Liver (tissue), 10 donors: ENCODE measurements at places on chromosomes 3 and 15.

DNA sequence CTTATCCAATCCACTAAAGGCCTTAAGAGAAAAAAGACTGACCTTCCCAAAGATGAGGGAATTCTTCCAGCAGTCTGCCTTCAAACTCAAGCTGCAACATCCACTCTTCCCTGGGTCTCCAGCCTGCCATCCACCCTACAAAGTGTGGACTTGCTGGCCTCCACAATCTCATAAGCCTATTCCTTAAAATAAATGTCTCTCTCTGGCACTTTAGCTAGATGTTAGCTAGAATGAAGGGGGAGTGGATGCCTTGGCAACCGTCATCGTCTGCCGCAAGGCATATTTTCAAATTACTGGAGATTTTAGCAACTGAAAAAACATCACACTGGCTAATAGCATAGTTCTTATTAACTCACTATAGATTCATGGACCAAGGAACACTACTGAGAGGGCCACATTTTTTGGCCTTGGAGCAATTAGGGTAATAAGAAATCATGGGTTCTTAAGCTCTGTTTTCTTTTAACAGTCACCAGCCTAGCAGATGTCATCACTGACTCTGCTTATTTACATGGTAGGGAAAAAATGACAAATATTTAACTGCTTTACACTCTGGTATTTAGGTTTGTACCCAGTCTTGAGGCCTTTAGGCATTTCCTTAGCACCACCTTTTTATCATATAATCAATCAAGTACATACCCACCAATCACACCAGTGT is 245.3 kb downstream of the MYRIP start:
- H3K27ac ChIP-seq: no peak overlapping the region
- no peak for DNase-seq
- H3K4me1 ChIP-seq: no peaks in the 10 kb centered on the region
- no peaks in the 10 kb centered on the region for H3K27me3 ChIP-seq
- no peaks in the 10 kb centered on the region for H3K36me3 ChIP-seq

- H3K27ac ChIP-seq: no peak overlapping the region
- no peak overlapping the region for H3K4me3 ChIP-seq
- DNase-seq: no peak
These were observed 108.4 kb upstream of the RASGRP1 start for GRCh38 chr15:38672814-38673670.

DNA sequence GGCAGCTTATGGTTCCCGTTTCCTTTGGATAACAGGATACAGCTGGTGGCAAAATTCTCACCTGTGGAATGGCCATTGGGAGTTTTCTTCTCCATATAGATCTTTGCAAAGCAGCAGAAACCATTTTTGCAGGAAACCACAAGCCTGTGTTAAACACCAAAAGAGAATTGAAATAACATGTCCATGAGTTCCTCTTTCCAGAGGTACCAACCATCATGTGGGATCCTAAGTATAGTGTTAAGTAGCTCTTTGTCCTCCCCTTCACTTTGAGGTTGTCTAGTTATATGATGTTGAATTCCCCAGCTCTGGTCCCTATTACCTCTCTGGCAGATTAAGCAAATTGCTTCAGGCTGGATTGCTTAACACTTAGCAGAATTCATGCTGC is 94.9 kb downstream of the AKAP13 start:
- no peak overlapping the region for H3K4me3 ChIP-seq
- no peaks in the 10 kb centered on the region for H3K36me3 ChIP-seq
- peaks cover 2% of the 10 kb centered on the region for H3K4me1 ChIP-seq
- no peaks in the 10 kb centered on the region for H3K27me3 ChIP-seq

GRCh38 chr3:24199775-24200247 is 254.7 kb downstream of the NR1D2 start:
- no peak overlapping the region for H3K4me3 ChIP-seq
- H3K4me1 ChIP-seq: no peaks in the 10 kb centered on the region
- H3K36me3 ChIP-seq: no peaks in the 10 kb centered on the region
- DNase-seq: no peak

- H3K36me3 ChIP-seq: no peaks in the 10 kb centered on the region
- no peak overlapping the region for H3K4me3 ChIP-seq
- DNase-seq: no peak
- H3K4me1 ChIP-seq: no peaks in the 10 kb centered on the region
These were observed 282.5 kb upstream of the TRIM42 start for GRCh38 chr3:140395134-140396075.

DNA sequence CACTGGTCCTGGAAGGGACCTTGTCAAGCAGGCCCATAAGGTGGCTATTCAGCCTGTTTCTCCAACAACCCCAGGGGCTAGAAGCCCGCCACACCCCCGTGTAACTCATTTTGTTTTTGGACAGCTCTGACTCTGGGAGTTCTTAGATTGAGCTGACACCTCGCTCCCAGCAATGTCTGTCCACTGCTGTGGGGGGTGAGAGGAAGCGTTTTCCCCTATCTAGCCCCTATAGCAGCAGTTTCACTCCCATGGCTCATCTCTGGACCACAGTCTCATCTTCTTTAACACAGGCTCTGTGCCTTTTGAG is 1.1 kb upstream of the PPP1R2 start:
- H3K27ac ChIP-seq: no peak overlapping the region
- no peaks in the 10 kb centered on the region for H3K27me3 ChIP-seq
- no peak overlapping the region for H3K4me3 ChIP-seq
- DNase-seq: no peak

GRCh38 chr3:79245284-79246138 is 522.3 kb downstream of the ROBO1 start:
- no peak for DNase-seq
- no peaks in the 10 kb centered on the region for H3K27me3 ChIP-seq
- H3K36me3 ChIP-seq: no peaks in the 10 kb centered on the region
- no peaks in the 10 kb centered on the region for H3K4me1 ChIP-seq

DNA sequence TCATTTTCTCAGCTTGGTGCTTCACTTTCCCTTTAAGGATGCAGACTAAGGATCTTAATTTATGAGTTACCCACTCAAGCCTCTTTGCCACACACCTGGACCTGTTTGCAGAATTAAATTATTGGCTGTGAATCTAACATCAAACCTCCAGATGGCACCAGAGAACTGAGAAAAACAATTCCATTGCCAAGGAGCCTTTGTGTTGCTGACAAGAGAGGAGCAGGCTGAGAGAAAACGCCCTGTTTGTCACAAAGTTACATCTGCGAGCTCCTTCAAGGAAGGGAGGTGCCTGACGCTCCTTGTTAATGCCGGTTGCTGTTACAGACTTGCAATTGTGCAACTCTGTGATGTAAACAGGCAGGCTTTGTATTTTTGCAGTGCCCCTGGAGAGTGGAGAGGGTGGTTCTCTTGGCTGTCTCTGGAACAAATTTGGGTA is 36.3 kb upstream of the TMC3 start:
- H3K4me3 ChIP-seq: no peak overlapping the region
- no peak for DNase-seq
- no peaks in the 10 kb centered on the region for H3K36me3 ChIP-seq
- H3K27me3 ChIP-seq: no peaks in the 10 kb centered on the region
- no peaks in the 10 kb centered on the region for H3K4me1 ChIP-seq

GRCh38 chr15:91302588-91303439 is 202.8 kb downstream of the SV2B start:
- no peak overlapping the region for H3K27ac ChIP-seq
- H3K4me1 ChIP-seq: peaks cover 8% of the 10 kb centered on the region
- no peaks in the 10 kb centered on the region for H3K27me3 ChIP-seq
- H3K4me3 ChIP-seq: no peak overlapping the region

GRCh38 chr3:158430448-158430847 is 140.5 kb upstream of the MLF1 start:
- no peak for DNase-seq
- H3K4me3 ChIP-seq: no peak overlapping the region
- H3K4me1 ChIP-seq: peaks cover 7% of the 10 kb centered on the region
- H3K27me3 ChIP-seq: no peaks in the 10 kb centered on the region
- no peak overlapping the region for H3K27ac ChIP-seq

DNA sequence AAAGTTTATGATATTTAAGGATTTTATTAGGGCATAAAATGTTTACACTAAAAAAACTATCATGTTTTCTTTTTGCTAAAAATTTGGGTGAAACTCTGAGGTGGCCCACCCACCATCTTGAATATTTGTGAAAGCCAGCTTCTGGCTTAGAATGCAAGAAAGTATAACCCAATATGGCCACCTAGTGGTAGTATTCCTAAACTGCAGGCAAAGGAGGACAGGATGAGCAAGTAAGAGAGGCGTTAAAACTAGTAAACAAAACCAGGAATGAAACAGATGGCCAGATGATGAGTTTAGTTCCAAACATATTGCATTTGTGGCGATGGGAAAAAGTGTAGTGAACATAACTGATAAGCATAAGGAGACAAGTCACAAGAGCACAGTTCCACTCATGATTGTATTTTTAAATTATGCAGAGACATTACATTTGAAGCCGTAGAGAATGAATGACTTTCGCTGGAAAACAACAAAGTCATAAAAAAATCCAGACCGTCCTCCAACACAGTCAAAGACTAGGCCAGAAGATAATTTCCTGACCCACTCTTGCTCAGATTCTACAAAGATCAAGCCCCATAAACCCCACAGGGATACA is 103.3 kb upstream of the PRTG start:
- H3K4me3 ChIP-seq: no peak overlapping the region
- H3K27me3 ChIP-seq: no peaks in the 10 kb centered on the region
- H3K27ac ChIP-seq: no peak overlapping the region

DNA sequence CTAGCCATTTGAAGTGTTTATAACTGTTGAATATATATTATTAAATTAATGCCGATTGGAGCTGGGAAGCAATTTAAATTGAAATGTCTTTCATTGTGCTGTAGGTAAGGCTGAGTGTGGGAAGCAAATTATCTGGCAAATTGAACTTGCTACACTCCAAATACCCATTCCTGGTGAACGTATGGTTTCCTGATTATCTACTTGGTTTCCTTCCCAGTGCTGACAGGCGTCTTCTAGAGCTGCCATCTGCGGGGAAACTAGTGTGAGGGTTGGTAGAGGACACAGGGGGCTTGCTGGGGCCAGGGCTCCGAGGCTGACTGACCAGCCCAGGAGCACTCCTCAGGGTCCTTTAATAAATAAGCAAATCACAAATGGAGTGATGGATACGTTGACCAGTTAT is 581.4 kb upstream of the LMCD1 start:
- H3K36me3 ChIP-seq: no peaks in the 10 kb centered on the region
- no peak overlapping the region for H3K27ac ChIP-seq
- no peak overlapping the region for H3K4me3 ChIP-seq
- H3K4me1 ChIP-seq: no peaks in the 10 kb centered on the region

DNA sequence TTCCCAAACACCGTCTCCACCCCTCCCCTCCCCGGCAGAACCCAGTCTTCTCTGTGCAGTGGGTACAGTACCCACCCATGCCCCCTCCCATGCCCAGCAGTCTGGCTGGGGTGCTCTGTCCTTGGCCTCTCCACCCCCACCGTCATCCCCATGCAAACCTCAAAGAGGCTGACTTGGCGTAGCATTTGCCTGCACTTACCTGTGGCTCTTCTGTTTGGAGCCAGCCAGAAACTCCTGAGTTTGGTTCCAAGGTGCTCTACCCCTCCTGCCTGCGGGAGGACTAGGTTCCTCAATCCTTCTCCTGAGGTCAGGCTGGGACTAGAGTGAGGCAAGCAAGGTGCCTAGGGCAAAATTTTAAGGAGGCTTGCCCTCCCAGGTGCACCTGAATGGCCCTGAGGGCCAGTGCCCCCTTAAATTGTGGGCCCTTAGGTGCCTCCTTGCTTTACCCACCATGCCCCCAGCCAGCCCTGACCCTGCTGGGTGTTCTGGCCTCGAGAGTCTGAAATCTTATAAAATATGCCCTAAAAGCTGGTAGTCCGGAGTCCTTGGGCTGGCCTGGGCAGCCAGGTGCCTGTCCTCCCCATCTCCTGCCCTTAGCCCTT is 47.1 kb upstream of the C15orf39 start:
- no peaks in the 10 kb centered on the region for H3K36me3 ChIP-seq
- no peaks in the 10 kb centered on the region for H3K4me1 ChIP-seq
- no peak overlapping the region for H3K4me3 ChIP-seq
- DNase-seq: no peak
- H3K27ac ChIP-seq: no peak overlapping the region

DNA sequence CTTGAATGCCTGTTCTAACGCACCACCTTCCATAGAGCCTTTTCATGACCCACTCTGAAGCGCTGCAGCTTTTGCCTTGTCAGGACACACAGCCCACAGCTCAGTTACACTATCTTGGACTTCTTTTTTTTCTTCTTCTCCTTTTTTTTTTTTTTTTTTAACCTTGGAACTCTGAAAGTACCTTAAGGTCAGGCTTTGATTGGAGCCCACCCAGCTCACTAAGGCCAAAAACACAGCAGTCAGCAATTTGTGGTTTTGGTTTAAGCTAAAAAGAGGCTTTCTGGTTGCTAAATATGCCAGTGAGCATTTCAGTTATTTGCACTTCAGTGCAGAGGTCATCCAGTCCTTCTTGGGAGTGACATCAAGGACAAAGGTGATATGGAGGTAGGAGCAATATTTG is 1.7 kb downstream of the SLC25A20 start:
- H3K27me3 ChIP-seq: no peaks in the 10 kb centered on the region
- H3K4me1 ChIP-seq: peaks cover 28% of the 10 kb centered on the region
- H3K27ac ChIP-seq: no peak overlapping the region
- peak overlapping the region; percentile 29 for H3K4me3 ChIP-seq
- no peak for DNase-seq
- peaks cover 7% of the 10 kb centered on the region for H3K36me3 ChIP-seq

- H3K27ac ChIP-seq: no peak overlapping the region
- H3K4me3 ChIP-seq: no peak overlapping the region
- no peaks in the 10 kb centered on the region for H3K36me3 ChIP-seq
- H3K27me3 ChIP-seq: no peaks in the 10 kb centered on the region
- DNase-seq: no peak
These were observed 208.3 kb downstream of the THSD4 start for GRCh38 chr15:71323584-71323983.

- no peaks in the 10 kb centered on the region for H3K27me3 ChIP-seq
- no peak for DNase-seq
- H3K4me3 ChIP-seq: no peak overlapping the region
- no peaks in the 10 kb centered on the region for H3K36me3 ChIP-seq
- H3K4me1 ChIP-seq: peaks cover 2% of the 10 kb centered on the region
These were observed 71.4 kb downstream of the KLF13 start for GRCh38 chr15:31397851-31398661.

- no peak overlapping the region for H3K27ac ChIP-seq
- peak; percentile 47 for DNase-seq
- no peak overlapping the region for H3K4me3 ChIP-seq
These were observed 77.8 kb upstream of the WDR72 start for GRCh38 chr15:53837263-53837662.

- H3K4me1 ChIP-seq: no peaks in the 10 kb centered on the region
- no peak overlapping the region for H3K27ac ChIP-seq
- H3K27me3 ChIP-seq: no peaks in the 10 kb centered on the region
- no peaks in the 10 kb centered on the region for H3K36me3 ChIP-seq
- H3K4me3 ChIP-seq: no peak overlapping the region
These were observed 189.3 kb downstream of the OPA1 start for GRCh38 chr3:193782276-193782647.
